ENCODE measurements at places on chromosomes 3 and 15.

GRCh38 chr3:115217678-115218451 is 70.8 kb upstream of the ZBTB20 start:
- DNase-seq: peak; percentile 10

- no peak for DNase-seq
Observed at GRCh38 chr15:70443486-70444273, 319.7 kb downstream of the UACA start.

GRCh38 chr3:166283840-166284239 is 446.6 kb upstream of the BCHE start:
- no peak for DNase-seq

DNA sequence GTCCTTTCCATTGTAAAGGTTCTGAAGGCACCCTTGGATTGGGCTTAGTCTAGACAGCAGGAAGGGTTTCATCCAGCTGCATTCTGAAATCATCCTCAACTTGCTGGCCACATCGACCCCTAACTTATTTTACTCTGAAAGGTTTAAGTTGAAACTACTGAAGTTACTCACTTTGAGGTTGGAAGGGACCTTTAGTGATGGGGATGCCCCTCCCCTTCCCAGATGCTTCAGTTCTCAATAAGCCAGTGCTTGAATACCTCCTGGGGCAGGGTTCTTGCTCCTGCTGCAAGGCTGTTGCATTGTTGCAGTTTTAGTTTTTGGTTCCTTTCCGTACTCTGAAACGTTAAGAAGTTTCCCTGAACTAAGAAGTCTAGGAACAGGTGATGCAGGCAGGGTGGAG is 26.4 kb downstream of the FGD5 start:
- DNase-seq: no peak

- DNase-seq: no peak
Observed at GRCh38 chr15:58229297-58229768, 91.2 kb downstream of the AQP9 start.
